ENCODE measurements at places on chromosomes 7 and 10.
A peak's percentile ranks its signal among the peaks of the same experiment; 100 is the strongest.

- no peak for DNase-seq
Measured at GRCh38 chr10:23918839-23919238, 290.1 kb upstream of the KIAA1217 start.

DNA sequence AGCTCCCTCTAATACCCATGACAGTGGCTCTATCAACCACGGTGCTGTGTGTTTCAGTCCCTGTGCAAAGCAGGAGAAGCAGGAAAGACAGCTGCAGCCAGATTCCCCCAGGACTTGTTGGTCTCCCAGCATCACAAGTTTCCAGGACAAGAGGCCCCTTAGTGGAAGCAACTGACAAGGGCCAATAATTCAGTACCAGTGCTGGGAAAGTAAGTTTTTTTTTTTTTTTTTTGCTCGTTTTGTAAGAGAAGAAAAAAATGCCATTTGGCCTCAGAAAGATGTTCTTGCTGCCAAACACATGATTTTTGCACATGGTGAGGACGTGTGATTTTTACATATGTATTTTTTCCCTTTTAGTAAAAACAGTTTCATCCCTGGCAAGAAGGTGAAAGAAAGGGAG lies 284.2 kb upstream of the ZMIZ1 start:
- no peak for DNase-seq

DNA sequence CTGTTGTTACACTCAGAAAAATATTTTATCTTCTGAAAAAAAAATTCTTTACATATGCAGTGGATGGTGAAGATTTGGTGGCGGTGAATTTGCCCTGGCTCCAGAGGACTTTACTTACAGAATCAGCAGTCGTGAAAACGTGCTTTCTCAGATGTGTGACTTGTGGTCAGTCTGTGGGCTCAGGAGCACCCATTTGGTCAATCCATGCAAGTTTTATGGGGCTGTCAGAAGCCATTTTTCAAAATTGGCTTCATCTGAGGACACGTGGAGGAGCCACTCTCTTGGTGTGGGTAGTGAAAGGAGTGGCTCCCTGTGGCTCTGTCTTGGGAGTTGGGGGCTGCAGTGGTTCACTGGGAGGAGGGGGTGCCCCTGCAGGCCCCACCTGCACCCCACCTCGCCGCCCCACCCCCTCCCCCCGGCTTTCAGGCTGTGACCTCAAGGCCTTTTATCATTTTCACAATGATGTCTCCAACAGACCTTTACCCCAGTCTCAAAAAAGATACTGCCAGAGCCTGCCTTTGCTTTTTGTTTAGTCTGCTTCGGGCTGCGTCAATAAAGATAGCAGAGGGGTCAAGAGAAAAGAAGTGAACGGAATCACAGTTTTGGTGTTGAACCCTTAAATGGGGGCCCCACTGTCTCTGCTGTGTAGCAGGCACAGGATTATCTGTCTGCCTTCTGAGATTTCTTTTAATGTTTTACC lies 137.4 kb downstream of the MGMT start:
- DNase-seq = no peak

- peak; percentile 69 for DNase-seq
Measured at GRCh38 chr10:67763499-67764011, 67.6 kb upstream of the CTNNA3 start.

GRCh38 chr10:47047577-47048525 lies 136.6 kb downstream of the PTPN20 start:
- peak; percentile 73 for DNase-seq

GRCh38 chr10:115772606-115773005 lies 500.4 kb downstream of the GFRA1 start:
- no peak for DNase-seq

DNA sequence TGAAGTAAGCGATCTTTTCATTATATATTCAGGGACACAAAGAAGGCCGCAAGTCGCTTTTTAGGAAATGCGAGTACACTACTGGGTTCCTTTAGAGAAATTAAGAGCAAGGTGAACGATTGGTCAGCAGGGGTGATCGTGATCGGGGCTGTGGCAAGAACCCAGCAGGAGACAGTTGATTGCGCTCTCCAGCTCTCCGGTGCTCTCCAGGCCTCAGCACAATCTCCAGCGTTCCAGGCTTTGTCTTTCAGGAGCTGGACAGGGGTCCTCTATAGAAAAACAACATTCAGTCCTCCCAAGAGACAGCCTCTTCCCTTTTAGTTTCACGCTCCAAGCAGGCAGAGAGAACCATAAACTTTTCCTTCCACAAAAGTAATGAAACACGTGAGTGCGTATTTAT lies 170.5 kb upstream of the KLF6 start:
- DNase-seq = no peak

DNA sequence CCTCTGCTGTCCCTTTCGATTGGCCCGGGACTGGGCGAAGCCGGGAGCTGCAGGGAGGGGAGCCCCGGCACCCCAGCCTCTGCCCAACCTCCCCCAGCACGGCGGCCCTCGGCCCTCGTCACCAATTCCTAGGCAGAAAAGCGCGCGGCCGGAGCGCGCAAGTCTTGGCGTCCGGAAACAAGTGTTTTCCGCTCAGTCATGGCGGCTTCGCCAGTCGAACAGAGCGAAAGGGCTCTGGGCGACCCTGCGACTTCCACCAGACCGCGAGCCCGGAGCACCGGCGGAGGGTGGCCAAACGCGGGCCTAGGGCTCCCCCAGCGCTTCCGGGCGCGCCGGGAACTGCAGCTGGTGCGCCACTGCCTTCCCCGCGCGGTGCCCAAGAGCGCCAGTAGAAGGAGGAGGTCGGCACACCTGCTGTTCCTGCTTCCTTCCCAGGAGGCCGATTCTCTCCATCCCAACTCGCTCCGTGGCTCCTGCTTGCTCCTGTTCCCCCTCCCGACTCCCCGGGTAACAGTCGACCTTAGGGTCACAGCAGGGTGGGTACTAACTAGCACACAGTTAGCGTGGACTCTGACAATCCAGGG lies 729.9 kb downstream of the ZWINT start:
- DNase-seq = no peak

DNA sequence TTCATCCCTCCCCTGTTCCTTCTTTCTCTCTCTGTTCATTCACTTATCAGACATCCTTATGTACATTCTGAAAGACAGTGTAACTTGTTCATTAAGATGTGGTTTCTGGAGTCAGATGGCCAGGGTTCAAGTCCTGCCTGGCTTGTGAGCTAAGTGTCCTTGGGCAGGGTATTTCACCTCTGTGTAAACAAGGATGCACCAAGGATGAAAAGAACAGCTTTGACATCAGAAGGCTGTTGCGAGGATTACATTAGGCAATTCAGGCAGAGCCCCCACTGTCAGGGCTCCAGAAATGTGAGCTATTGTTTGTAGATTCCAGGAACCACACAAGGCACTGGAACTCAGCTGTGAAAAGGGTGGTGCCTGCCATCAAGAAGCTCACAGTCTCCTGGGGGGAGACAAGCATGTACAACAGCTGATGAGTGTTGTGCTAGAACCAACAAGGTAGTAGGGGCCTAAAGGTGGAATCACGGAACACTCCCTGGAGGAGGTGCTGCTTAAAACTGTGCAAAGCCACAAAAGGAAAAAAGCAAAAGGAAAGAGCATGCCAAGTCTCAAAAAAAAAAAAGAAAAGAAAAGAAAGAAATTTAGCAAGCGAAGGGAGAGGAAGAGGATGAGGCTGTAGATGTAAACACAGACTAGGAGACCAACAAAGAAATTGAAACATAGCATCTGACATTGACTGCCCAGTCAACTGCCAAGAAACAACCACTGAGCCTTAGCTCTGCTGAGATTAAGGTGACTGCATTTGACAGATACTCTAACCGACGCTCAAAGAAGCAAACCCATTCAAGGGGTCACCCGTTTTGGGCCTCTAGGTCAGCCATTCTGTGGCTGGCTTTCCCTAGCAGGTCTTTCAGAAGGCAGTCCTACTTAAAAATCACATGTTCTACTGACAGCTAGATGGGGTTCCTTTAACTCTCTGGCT lies 12.5 kb downstream of the PDLIM1 start:
- DNase-seq = no peak

- DNase-seq = no peak
Measured at GRCh38 chr10:69051303-69051702, 36.6 kb upstream of the SRGN start.
